Adipocyte (in vitro differentiated cells): ENCODE measurements at places on chromosomes 5 and 9.

DNA sequence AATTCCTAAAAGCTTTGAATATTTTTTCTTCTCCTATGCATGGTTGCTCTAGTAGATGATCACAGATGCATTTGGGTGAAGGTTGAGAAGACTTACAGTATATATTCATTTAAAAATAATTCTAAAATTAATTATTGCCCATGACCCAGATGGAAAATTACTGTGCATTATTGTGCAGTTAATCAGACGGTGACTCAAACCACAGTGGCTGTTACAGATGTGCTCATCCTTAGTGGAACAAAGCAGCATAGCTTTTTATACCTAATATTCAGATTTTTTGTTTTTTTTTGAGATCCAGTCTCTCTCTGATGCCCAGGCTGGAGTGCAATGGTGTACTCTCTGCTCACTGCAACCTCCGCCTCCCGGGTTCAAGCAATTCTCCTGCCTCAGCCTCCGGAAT lies 10.7 kb downstream of the OR2V1 start:
- DNase-seq = peak; percentile 22

DNA sequence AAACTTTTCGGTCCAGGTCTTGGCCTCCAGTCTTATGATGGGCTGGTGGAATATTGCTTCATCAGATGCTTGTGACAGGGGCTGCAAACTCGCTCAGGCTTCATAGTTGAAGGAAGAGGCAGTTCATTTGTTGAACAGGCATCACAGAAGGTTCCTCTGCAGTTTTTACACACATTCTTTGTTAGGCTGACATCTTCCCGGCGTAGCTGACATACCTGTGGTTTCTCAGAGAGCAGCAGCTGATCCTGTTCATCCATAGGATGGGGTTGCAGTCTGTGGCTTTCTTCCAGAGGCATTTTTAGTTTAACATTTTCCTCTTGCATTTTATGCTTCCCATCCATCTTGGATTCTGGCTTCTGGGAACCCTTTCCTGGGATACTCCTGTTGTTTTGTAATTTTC lies 1255.2 kb downstream of the EFNA5 start:
- DNase-seq = peak; percentile 84

DNA sequence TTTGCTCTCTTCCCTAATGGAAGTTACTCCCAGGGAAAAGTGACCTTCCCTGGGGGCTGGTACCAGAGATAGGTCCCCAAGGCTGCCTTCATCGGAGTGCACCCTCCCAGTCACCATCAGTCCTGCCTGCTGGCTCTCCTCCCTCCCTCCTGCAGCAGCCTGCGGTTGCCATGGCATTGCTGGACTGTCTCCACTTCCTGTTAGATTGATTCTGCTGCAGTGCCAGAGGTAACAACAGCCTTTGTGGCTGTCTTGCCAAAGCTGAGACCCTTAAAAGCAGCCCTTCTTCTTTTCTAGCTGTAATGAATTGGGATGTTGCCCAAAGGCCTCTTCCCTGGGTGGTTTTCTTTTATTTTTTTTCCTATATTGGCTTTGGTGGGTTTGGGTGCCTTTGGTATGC lies 78.1 kb upstream of the PRLR start:
- no peak for DNase-seq

DNA sequence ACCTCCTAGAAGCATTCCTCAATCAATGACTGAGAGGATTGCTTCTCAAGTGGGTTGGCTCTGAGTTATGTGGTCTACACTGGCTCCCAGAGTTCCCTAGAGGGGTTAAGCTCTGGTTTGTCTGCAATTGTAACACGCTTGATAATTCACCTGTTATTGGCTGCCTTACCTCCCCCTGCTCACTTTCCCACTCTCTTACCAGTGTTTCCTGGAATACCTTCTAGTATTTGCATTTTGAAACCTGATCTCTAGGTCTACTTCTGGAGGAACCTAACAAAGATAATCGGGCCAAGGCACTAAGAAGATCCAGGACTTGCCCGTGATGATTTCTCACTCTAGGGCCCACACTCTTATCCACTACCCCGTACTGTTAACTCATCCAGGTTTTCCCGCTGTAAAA lies 110.1 kb upstream of the MAP3K1 start:
- DNase-seq = no peak

DNA sequence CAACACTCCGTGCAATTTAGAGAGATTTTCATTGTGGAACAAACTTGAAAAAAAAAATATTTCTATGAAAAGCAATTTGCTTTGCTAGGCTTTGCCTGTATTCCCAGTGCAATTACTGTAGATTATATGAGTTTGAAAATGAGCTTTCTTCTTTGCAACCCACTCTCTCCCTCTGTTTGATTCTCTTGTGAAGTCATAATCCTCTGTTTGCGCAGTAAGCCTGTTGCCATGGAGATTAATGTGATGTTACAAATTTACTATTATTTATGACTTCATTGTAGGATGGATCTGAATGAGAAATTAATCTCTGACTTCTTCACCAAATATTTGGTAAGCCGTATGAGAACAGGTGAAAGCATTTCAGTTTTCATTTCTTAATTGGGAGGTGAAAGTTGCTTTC lies 320.3 kb downstream of the SPATA31D1 start:
- DNase-seq = no peak

GRCh38 chr5:137708796-137709559 lies 26.9 kb downstream of the KLHL3 start:
- DNase-seq = no peak

DNA sequence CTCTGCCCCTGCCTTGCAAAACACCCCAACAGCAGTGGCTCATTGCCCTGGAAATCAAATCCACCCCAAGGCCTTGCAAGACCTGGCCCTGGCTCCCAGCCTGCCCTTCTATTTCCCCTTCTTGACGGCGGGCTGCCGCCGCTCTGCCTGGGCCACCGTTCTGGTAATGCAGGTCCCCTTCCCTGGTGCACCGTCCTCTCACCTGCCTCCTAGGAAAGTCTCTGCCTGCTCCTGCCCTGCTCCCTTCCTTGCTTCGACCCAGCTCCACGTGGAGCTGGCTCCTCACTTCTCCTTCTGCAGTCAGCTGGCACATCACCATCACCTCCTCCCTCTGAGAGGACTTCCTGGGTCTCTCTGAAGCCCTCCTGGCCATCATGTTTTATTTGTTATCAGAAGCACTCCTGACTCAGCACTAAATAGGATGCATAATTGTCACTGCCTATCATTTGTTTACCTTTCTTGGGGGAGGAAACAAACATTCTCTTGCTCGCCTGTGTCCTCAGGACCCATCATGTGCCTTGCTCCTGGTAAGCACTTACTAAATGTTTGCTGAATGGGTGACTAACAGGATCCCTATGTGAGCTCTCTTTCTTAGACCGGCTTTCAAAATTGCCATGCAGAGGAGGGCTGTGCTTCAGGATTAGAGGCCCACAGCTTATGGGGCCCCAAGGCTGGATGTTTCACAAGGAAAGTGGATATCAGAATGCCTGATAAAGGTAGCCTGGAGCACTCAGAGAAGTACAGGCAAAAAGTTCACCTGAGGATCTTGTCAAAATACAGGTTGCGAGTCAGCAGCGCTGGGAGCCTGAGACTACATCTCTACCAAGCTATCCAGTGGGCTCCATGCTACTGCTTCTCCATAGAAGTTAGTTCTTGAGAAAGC lies 19.6 kb upstream of the C5orf47 start:
- DNase-seq = peak; percentile 82

GRCh38 chr5:180802325-180803180 lies at the start of gene MGAT1:
MGAT1 (minus strand) TSS chr5:180802806; CDS start chr5:180792971, 9,835 bp downstream.
- peak; percentile 97 for DNase-seq

GRCh38 chr5:172749881-172750633 lies 20.9 kb downstream of the DUSP1 start:
- no peak for DNase-seq

GRCh38 chr5:164204338-164204946 lies 699.0 kb downstream of the MAT2B start:
- DNase-seq = peak; percentile 94

DNA sequence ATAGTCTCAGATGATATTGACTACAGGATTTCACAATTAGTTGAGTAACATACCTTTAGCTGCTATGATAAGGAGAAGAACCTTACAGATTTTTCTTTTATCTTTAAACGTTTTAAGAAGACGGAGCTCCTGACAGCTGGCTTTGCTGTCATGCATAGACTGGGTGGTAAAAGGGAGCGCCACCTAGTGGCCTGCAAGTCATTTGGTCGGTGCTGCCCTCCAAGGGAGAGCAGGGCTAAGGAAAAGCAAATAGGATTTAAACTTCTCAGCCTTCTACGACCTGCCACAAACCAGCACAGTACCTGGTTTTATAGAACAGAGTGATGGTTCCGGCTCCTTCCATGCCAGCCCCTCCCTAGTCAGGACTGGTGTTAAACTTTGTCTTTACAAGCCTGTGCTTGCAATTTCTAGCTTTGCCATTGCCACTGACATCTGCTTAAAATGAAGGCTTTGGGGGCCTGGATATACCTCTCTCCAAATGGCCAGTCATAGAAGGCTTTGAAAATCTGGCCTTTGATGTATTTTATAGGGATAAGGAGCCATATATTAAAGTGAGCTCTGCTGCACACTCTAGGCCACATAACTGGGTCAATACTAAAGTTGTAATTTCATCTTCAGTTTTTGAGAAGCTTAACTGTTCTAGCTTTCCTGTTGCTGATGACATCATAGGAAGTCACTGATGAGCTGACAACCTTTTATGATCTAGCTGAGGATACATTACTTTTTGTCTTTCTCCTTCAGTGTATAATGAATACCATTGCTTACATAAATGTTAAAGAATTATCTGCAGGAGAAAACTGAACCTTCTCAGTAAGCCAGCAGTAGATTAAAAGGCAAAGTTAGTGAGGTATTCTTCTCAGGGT lies 31.1 kb upstream of the ADAMTSL1 start:
- DNase-seq = peak; percentile 91

DNA sequence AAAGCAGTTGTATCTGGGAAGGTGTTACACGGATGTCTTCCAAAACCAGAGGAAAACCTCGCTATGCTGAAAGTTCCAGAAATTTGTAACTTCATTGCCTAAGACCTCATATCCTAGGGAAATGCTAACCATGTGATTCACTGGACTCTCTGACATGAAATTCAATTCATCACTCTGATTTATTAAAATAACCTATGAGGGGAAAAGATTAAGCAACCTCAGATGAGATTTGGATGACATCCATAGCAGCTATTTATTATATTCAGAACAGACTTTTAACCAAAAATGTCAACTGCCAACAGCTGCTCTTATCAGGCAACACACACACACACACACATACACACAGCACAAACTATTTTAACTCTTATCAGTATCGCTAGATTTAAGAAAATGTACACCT lies 1006.4 kb upstream of the CTNND2 start:
- no peak for DNase-seq

DNA sequence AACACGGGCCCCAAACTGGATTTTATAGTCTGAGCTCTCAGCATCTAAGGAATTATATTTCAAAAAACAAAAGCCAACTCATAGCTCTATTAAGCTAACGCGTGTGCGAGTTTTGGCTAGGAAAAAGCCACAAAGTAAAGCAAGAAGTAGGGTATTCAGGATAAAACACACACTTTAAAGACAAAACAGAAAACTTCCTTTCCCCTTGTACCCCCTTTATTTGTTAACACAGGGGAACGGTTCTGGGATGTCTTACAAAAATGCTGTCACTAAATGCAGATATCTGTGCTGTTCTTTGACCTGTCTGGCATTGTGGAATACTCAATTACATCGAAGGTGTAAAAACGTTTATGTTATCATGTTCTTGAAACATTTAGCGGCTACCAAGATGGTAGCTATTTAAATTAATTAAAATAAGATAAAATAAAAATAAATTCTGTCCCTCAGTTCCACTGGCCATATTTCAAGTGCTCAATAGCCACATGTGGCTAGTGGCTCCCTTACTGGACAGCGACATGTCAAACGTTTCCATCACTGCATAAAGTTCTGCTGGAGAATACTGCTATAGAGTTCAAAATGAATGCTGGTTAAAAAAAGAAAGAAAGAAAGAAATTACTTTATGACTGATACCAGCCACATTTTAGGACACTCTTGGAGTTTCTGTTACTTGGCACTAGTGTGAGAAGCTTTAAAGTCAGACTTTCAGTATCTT lies 7.2 kb upstream of the MEF2C start:
- no peak for DNase-seq

DNA sequence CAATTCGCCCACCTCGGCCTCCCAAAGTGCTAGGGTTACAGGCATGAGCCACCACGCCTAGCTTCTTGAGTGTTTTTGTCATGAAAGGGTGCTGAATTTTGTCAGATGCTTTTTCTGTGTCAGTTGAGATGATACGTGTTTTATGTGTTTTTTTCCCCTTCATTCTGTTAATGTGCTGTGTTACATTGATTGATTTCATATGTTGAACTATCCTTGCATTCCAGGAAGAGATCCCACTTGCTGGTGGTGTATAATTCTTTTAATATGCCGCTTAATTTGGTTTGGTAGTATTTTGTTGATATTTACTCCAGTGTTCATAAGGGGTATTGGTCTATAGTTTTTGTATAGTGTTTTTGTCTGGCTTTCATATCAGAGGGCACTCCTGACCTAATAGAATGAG lies 13.6 kb downstream of the ZBTB43 start:
- DNase-seq = no peak
